Globus pallidus (tissue), 1 donor: ENCODE measurements at places on chromosomes 5 and 9.

DNA sequence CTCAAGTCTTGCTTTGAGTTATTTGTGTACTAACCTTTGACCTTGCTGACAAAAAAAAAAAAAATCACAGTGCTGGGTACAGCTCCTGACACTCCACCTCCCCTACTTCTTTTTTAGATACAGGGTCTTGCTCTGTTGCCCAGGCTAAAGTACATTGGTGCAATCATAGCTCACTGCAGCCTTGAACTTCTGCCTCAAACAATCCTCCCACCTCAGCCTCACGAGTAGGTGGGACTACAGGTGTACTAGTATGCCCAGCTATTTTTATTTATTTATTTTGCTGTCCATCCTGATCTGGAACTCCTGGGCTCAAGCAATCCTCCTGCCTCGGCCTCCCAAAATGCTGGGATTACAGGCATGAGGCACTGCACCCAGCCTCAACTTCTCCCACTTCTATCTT, 57.2 kb upstream of the KCNMB1 start:
- DNase-seq: no peak

GRCh38 chr5:136458481-136458880, 93.1 kb upstream of the TRPC7 start:
- DNase-seq: no peak

- DNase-seq: no peak
Observed at GRCh38 chr5:20230010-20230409, 242.0 kb upstream of the CDH18 start.

- DNase-seq: no peak
Observed at GRCh38 chr9:69079186-69079585, 43.6 kb downstream of the FXN start.

DNA sequence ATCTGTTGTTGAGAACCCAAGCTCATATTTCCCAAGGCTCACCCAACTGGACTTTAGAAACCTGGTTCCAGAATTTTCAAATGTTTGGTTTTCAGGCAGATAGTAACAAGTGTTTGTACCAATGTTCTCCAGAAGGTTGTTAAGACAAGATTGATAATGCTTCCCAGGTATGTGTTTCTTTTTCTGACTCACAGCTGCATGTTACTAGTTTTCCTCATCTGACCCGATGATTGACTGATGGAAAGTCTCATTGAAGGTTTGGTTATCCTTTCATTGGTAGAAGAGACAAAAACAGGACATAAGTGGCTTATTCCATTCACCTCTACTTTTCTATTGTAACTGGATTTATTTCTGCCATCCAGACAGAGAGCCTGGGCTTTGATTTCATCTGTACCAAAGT, 10.4 kb downstream of the BASP1 start:
- DNase-seq: no peak

- no peak for DNase-seq
Observed at GRCh38 chr5:157387683-157388093, 72.3 kb upstream of the NIPAL4 start.

GRCh38 chr5:1842004-1842819, 40.5 kb downstream of the IRX4 start:
- no peak for DNase-seq

- no peak for DNase-seq
Observed at GRCh38 chr9:85971731-85972130, 30.8 kb downstream of the NAA35 start.

DNA sequence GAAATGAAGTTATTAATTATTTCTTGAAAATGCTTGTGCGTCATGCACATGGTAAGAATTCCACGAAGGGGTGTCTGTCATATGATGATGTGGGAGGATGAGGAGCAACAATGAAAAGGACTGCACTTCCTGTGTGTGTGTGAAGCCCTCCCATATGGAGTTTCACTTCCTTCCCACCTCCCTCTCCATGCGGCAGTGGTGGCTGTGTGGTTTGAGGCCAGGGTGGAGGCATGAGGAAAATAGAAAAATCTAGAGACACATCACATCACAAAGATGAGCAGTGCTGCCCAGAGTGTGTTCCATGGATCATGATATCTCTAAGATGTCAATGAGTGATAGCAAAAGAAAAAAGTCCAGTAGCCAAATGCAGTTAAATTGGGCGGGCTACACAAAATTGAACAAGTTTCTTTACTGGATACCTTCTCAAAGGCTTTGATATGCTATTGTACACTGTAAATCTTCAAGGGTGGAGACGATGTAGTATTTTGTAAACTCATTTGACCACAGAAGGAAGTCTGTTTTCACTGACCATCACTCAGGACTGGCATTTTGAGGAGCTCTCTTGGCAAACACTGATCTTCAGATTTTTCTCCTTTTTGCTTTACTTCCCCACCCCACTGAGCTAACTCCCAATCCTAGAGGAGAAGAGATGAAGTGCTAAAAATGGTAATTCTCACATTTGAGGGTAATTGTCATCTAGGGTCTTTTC, 55.7 kb upstream of the EQTN start:
- peak; percentile 70 for DNase-seq

DNA sequence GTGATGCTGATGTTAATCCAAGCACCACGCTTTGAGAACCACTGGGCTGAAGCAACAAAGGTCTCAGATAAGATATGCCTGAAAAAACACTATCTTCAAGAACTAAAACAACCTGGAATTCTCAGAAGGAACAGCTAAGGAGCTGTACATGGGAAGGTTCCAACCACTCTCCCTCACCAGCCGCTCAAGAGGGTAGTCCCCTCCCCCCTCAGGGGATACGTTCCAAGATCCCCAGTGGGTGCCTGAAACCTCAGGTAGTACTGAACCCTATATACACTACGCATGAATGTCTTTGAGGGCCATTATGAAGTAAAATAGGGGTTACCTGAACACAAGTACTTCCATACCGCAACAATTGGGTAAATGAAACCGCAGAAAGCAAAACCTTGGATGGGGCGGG, 1.9 kb downstream of the BOD1 start:
- DNase-seq: no peak

DNA sequence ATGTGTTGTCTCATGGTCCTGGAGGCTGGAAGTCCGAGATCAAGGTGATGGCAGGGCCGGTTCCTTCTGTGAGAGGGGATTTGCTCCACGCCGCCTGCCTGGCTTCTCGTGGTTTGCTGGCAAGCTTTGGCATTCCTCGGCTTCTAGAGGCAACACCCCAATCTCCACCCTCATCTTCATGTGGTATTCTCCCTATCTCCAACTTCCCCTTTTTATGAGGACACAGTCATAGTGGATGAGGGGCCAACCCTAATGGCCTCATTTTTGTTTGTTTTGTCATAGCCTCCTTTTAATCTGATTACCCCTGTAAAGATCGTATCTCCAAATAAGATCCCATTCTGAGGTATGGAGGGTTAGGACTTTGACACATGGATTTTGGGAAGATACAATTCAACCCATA, 41.7 kb upstream of the CLK4 start:
- no peak for DNase-seq

GRCh38 chr9:121812159-121812735, 160.8 kb downstream of the DAB2IP start:
- no peak for DNase-seq

DNA sequence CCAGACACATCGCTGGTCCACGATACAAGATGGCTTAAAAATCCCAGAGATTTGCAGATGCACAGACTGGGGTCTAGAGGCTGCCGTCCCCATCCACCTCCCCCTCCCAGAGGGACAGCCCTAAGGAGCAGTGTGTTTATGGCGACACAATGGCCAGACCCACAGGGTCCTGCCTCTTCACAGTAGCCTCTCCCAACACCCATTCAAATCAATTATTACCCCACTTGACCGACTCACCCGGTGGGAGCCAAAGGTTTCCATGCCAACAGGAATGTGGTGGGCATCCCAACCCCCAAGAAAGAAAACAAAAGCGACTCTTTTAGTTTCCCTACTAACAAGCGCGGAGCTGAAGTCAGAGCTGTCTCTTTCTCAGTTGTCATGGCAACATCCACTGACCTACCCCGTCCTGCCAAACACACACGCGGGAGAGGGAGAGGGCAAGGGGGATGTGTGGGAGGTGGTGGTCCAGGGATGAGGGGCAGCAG, 209.0 kb downstream of the TTLL11 start:
- DNase-seq: peak; percentile 71

- DNase-seq: no peak
Observed at GRCh38 chr9:136060671-136061371, 34.3 kb downstream of the NACC2 start.

- DNase-seq: no peak
Observed at GRCh38 chr9:132970324-132971062, 8.0 kb upstream of the GFI1B start.

- DNase-seq: no peak
Observed at GRCh38 chr5:131156385-131156784, 8.7 kb downstream of the HINT1 start.

DNA sequence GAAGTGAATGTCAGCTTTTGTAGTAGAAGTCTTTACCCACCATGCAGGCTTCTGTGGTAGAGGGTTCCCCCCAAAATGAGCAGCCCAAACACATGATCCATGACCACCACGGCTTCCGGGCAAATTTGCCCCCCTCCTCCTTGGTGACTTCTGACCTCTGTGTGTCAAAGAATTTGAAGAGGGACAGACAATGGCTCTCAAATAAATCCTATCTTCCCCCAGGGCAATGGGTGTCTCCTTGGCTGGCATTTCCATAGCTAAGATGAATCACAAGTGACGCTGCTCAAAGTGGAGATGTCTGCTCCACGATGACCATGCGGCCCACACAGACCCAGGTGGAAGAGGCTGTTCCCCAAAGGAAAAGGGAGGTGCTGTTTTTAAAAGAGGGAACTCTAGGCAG, 30.2 kb upstream of the BOD1 start:
- no peak for DNase-seq

GRCh38 chr5:172911628-172911880, 47.7 kb upstream of the RPL26L1 start:
- DNase-seq: no peak

DNA sequence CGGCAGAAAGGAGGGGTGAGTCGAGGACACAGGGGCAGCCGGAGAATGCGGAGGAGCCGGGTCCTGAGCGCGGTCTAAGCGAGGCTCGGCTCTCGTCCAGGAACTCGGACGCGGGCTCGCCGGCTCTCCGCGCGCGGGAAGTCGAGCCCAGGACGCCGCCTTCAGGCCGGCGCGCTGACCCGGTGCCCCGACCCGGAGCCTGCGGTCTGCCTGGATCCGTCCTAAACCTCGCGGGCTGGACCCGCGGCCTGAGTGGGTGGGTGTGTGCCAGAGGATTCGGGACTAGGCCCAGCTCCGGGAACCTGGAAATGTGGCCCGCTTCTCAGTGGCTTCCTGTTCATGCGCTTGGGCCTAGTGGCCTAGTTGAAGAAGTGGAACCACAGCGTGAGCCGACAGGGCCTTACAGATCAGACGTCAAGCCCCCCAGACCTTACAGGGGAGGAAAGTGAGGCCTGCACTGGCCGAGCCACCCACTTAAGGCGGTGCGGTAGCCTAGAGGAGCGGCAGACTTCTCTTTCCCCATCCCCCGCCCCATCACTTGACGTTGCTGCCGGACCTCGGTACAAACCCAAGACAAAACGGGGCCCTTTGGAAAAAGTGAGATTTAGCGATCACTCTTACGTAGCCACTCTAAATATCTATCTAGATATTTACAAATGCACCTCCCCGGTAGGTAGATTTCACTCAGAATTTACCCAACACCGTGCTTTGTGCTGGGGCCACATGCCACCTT, 1.2 kb downstream of the CDKN2B-AS1 start:
- DNase-seq: peak; percentile 41

- no peak for DNase-seq
Observed at GRCh38 chr9:22067196-22067595, 58.1 kb upstream of the CDKN2B start.

DNA sequence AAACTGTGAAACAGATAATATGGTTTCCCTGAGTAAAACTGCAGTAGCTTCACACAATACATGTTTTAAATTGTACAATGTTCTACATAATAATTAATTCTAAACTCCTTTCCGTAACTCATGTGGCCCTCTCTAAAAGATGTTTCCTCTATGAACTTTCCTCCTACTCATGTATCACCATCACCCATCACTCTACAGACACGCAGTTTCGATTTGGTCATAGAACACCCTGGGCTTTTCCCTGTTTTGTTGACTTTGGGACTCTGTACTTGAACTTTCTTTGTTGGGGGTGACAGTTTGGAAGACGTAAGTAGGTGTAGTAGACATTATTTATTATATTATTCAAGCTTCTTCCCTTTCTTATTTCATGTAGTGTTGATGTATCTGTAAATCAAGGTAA, 44.1 kb upstream of the GABRA6 start:
- DNase-seq: no peak

GRCh38 chr5:97096191-97096590, 46.2 kb downstream of the LIX1 start:
- peak; percentile 42 for DNase-seq

- no peak for DNase-seq
Observed at GRCh38 chr9:18365651-18366050, 108.3 kb upstream of the ADAMTSL1 start.

GRCh38 chr9:134372581-134373267, 46.5 kb downstream of the RXRA start:
- DNase-seq: no peak

GRCh38 chr5:6726006-6726405, 12.8 kb downstream of the TENT4A start:
- DNase-seq: no peak

GRCh38 chr5:10481241-10481935, 39.7 kb downstream of the ROPN1L start:
- no peak for DNase-seq

DNA sequence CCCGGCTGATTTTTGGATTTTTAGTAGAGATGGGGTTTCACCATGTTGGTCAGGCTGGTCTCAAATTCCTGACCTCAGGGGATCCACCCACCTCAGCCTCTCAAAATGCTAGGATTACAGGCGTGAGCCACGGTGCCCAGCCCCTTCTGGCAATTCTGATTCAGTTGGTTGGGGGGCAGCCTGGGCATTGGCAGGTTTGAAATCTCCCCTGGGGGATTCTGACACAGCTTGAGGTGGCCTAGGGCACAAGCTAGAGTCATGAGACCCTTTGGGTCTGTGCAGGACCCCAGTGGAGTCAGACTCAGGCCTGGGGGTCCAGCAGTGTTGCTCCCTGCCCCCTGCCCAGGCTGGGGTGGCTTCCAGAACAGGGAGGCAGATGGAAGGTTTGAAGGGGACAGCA, 239.8 kb downstream of the PBX3 start:
- DNase-seq: no peak

GRCh38 chr5:159440235-159440634, 109.9 kb upstream of the IL12B start:
- DNase-seq: no peak

DNA sequence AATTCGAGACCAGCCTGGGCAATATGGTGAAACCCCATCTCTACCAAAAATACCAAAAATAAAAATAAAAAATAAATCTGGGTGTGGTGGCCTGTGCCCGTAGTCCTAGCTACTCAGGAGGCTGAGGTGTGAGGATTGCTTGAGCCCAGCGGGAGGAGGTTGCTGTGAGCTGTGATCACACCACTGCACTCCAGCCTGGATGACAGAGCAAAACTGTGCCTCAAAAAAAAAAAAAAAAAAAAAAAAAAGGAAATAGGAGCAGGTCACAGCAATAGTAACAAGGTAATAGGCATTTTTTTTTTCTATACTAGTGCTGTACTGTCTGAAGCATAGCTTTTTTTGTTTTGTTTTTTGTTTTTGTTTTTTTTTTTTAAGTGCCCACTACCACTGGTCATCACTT, 5.8 kb downstream of the LRRC70 start:
- no peak for DNase-seq

GRCh38 chr5:52497133-52497693, 290.5 kb upstream of the ITGA1 start:
- no peak for DNase-seq

GRCh38 chr9:15469406-15469805, 41.4 kb downstream of the PSIP1 start:
- DNase-seq: no peak

GRCh38 chr9:132018957-132019405, 60.7 kb downstream of the MED27 start:
- DNase-seq: peak; percentile 87
